ENCODE measurements at places on chromosomes 5 and 9. TPM values are rescaled to one million over a fixed set of nuclear protein-coding genes. Genes with fewer than 3 reads are reported as not detected.
A peak's percentile ranks its signal among the peaks of the same experiment; 100 is the strongest.

- DNase-seq, result peak; percentile 95
Measured at GRCh38 chr5:138449501-138450239, 10.8 kb downstream of the REEP2 start.

DNA sequence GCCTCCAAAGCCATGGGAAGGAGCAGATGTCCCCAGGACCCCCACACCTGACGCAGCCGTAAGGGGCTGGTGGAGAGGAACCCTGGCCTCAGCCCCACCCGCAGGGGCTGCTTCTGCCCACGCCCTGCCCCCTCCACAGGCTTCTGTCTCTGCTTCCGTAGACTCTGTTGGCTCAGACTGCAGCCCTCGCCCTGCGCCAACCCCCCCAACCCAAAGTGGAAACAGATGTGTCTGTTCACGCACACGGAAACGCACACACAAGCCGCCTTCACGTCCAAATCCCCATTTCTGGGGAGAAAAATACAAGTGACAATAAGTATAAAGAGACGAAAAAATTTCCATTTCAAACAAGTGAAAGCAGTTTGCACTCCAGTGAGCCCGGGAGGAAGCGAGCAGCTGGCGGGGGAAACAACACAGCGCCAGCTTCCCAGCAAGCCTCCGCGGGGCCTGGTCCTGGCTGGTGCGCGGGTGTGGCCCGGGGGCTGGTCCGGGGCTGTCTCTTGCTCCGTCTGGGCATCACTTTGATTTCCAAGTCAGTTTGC is 32.6 kb upstream of the RXRA start:
- no peak for DNase-seq

DNA sequence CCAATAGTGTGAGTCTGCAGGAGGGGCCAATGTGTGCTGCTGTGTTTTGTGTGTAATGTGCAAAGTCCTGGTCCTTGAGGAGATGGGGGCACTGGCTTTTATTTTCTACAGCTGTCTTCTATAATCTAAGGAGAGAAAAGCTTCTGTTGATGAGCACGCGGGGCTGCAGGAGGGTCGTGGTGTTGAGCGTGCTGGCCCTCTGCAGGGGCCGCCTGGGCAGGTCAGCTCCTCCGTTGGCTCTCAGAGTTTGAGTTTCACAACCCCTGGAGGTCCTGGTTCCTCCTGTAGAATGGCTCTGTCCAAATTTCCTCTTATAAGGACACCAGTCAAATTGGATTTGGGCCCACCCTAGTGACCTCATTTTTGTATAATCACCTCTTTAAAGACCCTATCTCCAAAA is 12.6 kb downstream of the OR2V1 start:
- no peak for DNase-seq

SPINK4 gene
- not detected for total RNA-seq

- no peak for DNase-seq
Measured at GRCh38 chr5:72477644-72478043, 29.6 kb downstream of the ZNF366 start.

HTR4 gene
- not detected for total RNA-seq

GRCh38 chr9:68998385-68998784 is 15.5 kb downstream of the PRKACG start:
- DNase-seq, result no peak

DNA sequence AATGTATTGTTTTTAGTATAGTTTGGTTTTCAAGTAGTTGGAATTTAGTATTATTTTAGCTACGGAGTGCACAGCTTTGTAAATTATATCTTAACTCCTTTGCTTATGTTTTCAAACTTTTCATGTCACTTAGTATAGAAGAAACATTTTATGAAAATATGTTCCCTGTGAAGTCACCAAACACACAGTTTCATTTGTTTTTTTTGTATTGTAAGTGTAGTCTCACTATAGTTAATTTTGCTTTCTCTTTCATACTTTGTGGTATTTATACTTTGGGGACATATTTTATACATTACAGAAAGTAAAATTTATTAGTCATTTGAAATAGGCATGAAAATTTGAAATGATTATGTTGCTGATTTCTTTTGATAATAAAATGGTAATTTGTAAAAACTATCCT is 5.0 kb downstream of the CHSY3 start:
- no peak for DNase-seq

SUSD3 gene
- total RNA-seq, result 1.2 TPM

- DNase-seq, result no peak
Measured at GRCh38 chr5:75338408-75338807, 1.4 kb downstream of the HMGCR start.

PDE6A gene
- not detected for total RNA-seq

DNA sequence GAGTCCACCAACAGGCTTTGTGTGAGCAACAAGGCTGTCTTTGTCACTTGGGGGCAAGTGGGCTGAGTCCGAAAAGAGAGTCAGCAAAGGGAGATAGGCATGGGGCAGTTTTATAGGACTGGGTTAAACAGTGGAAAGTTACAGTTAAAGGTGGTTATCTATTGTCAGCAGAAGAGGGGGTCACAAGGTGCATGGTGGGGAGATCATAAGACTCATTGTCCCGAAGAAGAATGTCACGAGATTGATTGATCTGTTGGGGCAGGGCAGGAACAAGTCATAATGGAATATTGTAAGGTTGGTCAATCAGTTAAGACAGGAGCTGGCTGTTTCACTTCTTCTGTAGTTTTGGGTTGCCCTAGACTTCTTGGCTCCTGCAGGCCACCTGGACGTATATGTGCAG is 7.6 kb upstream of the HMGCS1 start:
- no peak for DNase-seq

KCNIP1 gene
- total RNA-seq, result 6.1 TPM

GRCh38 chr9:126123927-126124326 is 202.7 kb upstream of the MVB12B start:
- DNase-seq, result no peak

GRCh38 chr5:150505041-150505511 is 2.9 kb upstream of the NDST1 start:
- no peak for DNase-seq

INSYN2B gene
- 4.5 TPM for total RNA-seq

IL5 gene
- total RNA-seq, result not detected

BBLN gene
- 62.1 TPM for total RNA-seq

GRCh38 chr9:87850391-87850790 is 32.3 kb upstream of the SPATA31E1 start:
- no peak for DNase-seq

SLC25A48 gene
- total RNA-seq, result not detected

GRCh38 chr5:123785162-123786071 is 273.4 kb downstream of the CSNK1G3 start:
- DNase-seq, result no peak

ECM2 gene
- not detected for total RNA-seq

GRCh38 chr5:78533356-78533755 is 115.2 kb downstream of the LHFPL2 start:
- no peak for DNase-seq

ROR2 gene
- 3.5 TPM for total RNA-seq

DNA sequence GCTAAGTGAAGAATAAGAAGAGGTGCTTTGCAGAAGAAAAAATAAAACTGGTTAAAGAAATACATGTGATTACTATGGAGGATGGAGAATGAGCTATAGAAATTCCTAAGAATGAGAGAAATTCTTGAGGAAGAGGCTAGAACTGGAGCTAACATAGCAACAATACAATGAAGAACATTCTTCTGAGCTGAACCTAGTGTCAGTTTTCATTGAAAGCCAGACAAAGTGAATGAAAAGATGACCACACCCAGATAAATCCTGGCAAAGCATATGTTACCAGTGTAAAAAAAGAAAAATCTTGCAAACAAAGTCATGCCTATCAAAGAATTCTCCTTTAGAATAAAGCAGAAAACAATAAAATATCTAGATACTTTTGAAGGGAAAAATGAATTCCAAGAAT is 39.6 kb downstream of the SGCD start:
- DNase-seq, result no peak

DNA sequence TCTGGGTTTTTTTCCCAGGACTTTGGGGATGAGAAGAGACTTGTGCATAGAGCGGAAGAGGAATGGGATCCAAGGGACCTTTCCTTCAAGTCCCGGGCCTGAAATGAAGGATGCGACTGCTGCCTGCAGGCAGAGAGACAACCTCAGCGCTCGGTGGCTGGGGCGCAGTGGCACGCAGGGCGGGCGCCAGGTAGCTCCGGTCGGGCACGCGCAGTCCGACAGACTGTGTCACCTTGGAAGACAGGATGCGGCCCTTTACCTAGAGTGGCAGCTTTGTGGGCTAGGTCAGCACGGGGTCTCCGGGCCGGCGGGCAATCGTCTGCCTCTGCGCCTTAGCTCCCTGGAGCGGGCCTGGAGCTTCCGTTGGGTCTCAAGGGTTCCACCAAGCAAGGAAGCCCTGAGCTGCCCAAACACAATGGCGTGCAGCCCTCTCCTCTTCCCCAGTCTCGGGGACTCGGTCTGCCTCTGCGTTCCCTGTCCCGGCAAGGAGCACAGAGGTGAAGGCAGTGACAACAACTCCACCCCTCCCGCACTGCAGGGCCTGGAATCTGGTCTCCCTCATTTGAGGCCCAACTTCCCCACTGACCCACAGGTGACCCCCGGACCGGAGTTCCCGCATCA is 6.0 kb downstream of the BARX1 start:
- no peak for DNase-seq
